ENCODE measurements at places on chromosomes 3 and 15.
A peak's percentile ranks its signal among the peaks of the same experiment; 100 is the strongest.

DNA sequence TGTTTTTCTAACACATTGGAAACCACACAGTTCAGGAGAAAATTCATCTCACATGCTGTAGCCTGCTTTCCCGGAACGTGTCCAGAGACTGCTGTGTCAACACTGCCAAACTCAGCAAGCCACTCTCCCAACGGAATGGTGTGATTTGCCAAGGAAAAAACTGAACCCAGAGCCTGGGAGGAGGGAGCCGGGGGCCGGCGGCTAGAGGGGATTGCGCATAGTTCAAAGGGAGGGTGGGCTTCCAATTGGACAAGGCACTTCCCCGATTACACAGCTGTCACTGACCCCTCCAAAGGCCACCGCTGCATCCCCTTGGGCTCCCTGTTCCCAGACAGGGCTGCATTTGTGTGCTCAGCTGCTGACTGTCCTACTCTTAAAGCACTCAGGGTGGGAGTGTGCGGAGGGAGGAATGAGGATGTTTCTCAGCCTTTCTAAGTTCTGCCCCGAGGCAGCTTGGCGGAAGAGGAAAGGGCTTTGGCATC lies 256.2 kb downstream of the ZNF621 start:
- peak overlapping the region; percentile 24 for H3K4me3 ChIP-seq
- peak overlapping the region; percentile 96 for H3K27ac ChIP-seq
- H3K36me3 ChIP-seq: no peaks in the 10 kb centered on the region
- DNase-seq: peak; percentile 98
- peaks cover 31% of the 10 kb centered on the region for H3K4me1 ChIP-seq

DNA sequence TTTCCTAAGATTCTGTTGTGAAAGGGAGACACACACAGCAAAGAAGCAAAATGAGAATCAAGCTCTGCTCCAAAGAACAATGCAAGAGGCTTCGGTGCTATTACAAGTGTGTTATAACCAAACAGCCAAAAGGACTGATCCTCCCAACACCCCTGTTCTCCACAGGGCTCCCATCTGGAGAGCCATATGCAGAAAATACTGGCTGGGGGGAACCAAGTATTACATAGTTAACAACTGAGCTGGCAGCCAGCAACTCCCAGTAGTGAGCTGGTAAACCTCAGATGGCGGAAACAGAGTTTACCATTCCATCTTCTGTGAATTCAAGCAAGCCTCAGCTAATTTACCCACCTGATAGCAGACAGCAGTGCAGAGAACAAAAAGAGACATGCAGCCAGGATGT lies 156.4 kb downstream of the NTRK3 start:
- no peak for DNase-seq
- no peaks in the 10 kb centered on the region for H3K36me3 ChIP-seq
- H3K27ac ChIP-seq: no peak overlapping the region
- H3K4me1 ChIP-seq: no peaks in the 10 kb centered on the region
- no peaks in the 10 kb centered on the region for H3K27me3 ChIP-seq
- H3K4me3 ChIP-seq: no peak overlapping the region

- no peaks in the 10 kb centered on the region for H3K27me3 ChIP-seq
- no peak overlapping the region for H3K4me3 ChIP-seq
- no peak overlapping the region for H3K27ac ChIP-seq
- H3K36me3 ChIP-seq: peaks cover 14% of the 10 kb centered on the region
Observed at GRCh38 chr15:88636050-88636449, 2.8 kb upstream of the ISG20 start.

GRCh38 chr3:177823701-177824189 lies 626.5 kb upstream of the TBL1XR1 start:
- no peak overlapping the region for H3K4me3 ChIP-seq
- no peak overlapping the region for H3K27ac ChIP-seq
- no peak for DNase-seq

DNA sequence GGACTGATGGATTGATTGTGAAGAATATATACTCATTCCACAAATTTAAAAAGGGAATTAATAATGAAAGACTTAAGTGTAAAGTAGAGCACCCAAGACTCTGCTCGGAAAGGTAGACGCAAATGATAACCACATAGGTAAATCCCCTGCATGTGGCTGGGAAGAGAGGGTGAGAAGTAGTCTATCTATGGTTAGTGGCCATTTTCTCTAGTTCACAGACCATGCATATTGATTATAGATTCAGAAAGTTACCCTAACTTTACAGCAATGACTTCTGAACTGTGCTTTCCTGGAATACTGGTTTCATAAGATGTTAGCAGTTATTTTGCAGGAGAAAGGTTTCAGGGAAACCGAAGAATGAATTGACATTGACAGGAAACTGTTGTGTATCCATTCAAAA lies 51.7 kb downstream of the CASR start:
- H3K36me3 ChIP-seq: no peaks in the 10 kb centered on the region
- no peak overlapping the region for H3K27ac ChIP-seq
- H3K4me3 ChIP-seq: no peak overlapping the region
- H3K27me3 ChIP-seq: no peaks in the 10 kb centered on the region

DNA sequence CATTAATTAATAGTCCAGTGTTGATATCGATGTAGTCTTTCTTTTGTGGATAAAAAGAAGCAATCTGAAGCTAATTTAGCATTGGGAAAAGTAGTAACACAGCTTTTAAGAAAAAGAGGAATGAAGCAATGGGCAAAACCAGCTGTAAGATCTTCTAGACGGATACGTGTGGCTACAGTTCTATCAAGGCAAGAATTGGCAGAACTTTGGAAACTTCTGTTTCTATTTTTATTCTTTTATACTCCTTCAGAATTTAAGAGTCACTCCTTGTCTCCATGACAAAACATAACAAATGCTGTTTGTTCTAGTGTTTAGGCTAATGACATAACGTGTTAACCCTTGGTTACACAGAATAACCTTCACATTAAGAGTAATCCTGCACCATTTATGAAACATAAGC lies 289.2 kb downstream of the ROBO2 start:
- H3K4me3 ChIP-seq: no peak overlapping the region
- no peaks in the 10 kb centered on the region for H3K27me3 ChIP-seq
- DNase-seq: peak; percentile 89
- no peaks in the 10 kb centered on the region for H3K4me1 ChIP-seq
